NCI-H1694 treated with DMSO at 0.1 percent for 48 hours (cell line): ENCODE measurements at places on chromosomes 1 and 21.

- no peak for DNase-seq
Measured at GRCh38 chr1:101914473-101915242, 82.1 kb downstream of the OLFM3 start.

DNA sequence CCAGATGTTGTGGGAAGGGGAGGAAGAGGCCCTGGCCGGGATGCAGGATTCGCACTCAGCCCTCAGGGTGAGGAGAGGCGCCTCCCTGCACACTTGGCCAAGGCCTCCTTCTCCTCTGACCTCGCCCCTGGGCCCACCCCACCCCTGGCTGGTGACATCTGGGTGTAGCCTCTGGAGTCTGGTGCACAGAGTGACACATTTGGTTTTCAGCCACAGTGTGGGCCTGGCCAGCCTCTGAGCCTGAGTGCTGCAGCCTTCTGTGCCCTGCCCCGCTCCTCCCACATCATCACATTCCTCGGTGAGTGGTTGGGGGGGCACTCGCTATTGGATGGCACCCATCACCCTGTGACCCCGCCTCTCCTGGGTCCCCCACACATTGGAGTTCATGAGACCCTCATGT is 45.8 kb downstream of the PRDM16 start:
- no peak for DNase-seq

DNA sequence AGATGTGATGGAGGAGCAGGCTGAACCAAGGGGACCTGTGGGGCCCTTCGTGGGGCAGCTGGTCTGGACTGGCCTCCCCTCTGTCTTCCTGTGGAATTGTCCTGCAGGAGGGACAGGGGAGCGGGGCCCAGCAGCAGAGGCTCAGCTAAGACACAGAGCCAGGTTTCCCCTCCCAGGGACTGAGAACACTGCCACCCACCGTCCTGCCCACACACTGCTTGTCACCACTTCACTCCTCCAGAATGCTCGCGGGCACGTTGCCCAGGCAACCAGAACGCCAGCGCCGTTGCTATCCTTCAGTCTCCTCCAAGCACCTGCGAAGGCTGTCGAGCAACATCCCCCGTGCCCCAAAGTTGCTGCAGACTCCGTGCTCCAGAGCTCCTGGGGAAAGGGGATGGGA is 46.4 kb downstream of the AJAP1 start:
- no peak for DNase-seq

DNA sequence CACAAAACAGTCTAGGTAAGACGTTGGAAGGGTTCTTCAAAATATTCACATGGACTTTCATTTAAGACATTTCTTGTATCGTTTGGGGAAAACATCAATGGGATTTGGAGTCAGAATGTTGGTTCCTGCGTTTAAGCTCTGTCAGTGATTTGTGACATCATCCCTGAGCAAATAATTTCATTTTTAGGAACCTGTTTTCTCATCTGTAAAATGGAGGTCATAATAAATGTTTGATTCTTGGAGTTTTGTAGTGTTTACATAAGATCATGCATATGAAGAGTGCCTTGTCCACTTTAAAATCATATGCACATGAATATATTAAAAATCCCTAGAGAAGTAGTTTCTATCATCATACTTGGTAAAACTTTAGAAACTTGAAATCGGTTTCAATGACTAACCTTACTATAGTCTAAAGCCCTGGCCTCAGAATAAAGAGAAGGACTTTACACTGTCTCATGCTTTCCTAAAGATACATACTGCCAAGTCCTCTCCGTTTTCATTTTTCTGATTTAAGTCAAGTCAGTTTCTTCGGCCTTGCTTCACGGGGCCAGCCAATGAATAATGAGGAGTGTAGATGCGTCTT is 178.4 kb downstream of the ADSS2 start:
- DNase-seq = no peak

DNA sequence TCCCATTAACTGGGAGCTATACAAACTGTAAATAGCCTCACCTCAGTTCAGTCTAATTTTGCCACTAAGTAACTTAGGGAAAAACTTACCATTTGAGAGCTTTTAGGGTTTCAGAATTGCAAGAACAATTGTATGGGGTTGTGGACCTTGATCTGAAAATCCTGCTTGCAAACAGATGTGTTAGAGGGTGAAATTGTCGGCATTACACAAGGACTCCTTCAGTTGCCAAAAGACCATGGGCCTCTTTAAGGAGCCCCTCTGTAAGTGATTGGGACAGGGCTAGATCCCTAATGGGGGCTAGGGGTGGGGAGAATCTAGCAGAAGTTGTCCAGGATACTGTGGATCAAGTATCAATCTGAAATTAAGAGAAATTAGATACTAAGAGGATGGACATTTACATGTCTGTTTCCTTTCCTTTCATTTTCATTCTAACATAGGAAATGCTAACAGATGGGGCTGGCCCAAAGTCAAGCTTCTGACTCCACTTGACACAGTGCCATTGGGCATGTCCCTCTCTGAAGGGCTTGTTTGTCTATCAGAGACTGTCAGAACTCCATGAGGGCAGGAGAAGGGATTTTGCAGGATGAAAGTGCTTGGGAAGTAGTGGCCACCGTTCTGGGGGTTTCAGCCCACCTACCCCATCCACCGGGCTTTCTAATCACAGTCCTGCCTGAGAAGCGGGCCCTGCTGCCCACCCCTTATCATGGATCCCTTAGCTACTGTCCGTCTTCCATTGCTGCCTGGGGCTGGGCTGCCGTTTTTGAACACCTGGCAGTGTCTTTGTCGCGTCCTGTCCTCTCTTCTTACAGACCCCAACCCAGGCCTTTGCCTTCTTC is 54.7 kb downstream of the STUM start:
- DNase-seq = peak; percentile 87
